ENCODE measurements at places on chromosomes 7 and 10.

DNA sequence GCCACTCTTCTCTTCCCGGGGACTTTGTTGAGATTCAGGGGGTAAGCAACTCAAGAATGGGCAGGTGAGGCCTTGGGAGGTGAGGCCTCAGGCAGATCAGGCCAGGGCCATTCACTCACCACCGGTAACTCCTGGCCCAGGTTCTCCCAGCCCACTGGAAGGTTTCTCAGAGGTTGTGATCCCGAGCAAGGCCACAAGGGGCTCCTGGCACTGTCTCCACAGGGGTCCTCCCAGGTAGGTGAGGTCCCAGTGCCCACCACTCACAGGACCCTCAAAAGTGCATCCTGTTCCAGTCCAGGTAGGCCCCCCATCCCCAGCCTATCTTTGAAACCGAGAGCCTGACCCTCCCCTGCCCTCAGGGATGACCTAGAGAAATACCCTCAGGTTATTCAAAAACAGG is 236.1 kb downstream of the BUB3 start:
- DNase-seq: no peak

- no peak for DNase-seq
These were observed 268.0 kb upstream of the CHRM2 start for GRCh38 chr7:136600475-136600874.

- no peak for DNase-seq
These were observed 43.4 kb upstream of the LYZL1 start for GRCh38 chr10:29245476-29245875.

- DNase-seq: no peak
These were observed 44.0 kb upstream of the HPSE2 start for GRCh38 chr10:99279626-99280111.

GRCh38 chr7:43612128-43612527 is 29.2 kb downstream of the STK17A start:
- DNase-seq: no peak

DNA sequence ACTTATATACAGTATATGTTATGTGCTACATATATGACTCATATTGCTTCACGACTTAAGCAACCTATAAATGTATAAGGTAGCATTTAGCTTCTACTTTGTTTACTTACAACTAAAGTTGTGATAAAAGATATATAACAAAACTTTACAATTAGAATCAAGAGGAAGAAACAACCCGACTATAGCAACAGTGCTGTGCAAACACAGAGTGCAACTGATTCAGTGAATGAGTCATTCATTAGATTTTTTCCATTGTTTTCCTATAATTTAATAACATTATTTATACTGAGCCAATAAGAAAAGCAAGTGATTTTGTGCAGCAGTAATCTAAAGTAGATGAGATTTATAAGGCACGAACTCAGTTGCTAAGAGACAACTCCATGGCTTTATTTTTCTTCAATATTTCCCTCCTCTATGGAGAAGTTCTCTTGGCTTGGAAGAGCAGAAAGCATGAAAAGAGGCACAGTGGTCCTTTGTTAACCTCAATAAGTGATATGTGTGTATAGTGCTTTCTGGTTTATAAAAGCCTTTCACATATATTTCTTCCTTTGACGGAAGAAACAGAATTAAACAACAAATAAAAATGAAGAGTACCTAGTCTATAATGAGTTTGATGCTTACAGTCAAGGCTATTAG is 19.8 kb downstream of the CEP41 start:
- no peak for DNase-seq

DNA sequence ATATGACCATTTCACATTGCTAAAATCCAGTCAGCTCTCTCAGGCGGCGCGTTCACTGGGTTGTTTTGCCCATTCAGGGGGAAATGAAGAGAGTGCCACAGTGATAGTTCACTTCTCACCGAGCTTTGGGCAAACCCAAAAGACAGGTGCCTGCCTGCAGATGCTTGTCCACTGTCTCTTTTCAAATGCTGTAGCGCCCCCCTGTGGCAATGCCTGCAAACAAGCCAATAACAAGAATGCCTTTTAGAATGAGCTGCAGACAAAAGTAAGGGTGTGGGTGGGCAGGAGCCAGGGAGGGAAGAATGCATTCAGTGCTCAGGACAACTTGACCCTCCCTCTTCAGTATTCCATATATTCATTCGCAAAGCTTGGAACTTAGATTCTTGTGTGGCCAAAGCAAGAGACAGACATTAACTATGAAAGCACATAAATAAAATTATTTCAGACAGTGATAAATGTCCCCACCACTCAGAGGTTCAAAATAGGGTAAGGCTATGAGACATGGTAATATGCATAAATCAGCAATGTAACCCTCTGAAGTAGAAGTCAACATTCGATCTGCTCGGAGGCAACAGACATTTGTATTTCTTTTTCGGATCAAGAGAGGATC is 86.9 kb downstream of the JAZF1 start:
- DNase-seq: peak; percentile 57

GRCh38 chr10:124221356-124222317 is 128.2 kb upstream of the CHST15 start:
- DNase-seq: no peak

GRCh38 chr10:11339013-11339412 is 272.4 kb downstream of the USP6NL start:
- DNase-seq: no peak

DNA sequence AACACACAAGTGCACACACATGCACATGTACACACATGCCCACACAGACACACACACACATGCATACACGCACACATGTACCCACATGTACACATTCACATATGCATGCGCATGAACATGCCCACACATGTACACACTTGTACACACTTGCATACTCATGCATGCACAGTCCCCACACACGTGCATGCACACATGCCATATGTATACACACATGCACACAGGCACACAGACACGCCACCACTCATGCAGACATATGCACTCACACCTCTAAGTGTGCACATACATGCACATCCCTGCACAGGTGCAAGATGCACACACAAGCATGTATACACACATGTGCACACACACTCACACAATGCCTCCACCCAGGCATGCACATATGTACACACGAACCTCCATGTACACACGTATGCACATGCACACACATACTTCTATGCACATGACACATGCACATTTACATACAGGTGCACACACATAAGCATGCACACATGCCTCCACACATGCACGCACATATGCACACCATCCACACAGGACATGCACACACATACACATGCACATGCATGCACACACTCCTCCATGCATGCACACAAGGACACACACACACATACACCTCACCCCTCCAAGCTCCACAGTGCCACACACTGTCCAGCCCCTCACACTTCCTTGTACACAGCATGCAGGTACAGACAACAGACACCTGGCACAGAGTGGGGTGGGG is 45.8 kb downstream of the YKT6 start:
- DNase-seq: no peak

DNA sequence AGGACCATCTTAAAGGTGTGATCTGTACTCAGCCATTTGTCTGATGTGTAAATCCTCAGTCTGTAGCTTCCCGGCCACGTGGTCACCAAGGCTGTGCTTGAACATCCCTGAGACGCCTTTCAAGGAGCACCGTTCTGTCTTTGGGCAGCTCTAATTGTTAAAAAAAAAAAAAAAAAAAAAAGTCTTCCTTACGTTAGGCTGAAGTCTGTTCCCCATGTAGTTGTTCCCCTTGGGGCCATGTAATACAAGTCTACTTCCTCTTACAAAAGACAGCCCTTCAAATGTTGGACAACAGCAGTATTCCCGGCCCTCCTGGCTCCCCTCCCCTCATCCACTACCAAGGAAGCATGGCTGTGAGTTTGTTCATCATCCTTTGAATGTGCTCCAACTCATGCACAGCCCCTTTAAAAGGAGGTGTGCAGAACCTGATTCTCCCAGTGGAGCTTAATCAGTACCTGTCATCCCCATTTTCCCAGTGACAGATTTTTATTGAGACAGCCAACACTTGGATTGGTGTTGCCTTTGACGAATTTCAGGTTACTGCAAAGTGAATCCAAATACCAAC is 392.2 kb upstream of the GALNT17 start:
- DNase-seq: no peak

DNA sequence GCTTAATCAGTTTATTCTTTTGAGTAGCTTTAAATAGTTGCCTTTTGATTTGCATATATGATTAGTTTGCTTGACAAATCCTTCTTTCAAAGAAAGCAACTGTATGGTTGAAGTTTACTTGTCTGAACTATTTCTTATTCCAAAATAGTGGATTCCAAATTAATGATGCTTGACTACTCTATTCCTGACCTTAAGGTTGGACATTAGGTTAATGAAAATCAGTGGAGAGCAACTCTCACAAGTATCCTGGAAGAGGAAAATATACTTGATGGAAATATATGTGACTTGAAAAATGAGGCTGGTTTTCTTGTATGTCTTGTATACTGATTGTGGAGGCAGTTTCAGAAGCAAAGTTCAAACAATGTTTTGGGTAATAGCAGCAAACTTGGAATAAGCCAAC is 369.2 kb upstream of the PODXL start:
- DNase-seq: no peak

DNA sequence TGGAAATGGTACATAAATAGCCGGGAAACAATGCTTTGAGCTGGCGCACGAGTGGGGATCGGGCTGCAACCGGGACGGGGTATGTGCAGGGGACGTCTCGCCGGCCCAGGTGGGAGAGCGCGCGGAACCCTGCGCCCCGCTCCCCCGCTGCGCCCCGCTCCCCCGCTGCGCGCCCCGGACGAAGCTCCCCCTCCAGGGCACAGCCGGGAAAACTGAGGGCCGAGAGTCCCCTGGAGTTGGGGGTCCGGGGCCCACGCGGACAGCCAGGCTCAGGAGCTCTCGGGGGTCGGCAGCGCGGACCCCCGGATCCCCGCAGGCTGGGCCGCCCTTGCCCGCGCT is 514 bp downstream of the RADIL start:
- no peak for DNase-seq

DNA sequence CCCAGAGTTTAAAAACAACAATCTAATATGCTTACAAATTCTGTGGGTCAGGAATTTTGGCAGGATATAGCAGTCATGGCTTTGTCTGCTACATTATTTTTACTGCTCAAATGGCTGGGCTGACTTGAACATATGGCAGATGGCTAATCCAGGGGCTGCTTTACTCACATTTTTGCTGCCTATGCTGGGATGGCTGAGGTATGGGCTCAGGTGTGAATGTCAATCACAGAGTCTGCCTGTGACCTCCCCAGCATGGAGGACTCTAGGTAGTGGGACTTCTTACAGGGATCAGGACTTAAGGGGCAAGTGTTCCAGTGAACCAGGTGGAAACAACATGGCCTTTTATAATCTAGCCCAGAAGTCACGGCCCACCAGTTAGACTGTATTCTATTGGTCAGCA is 4.4 kb upstream of the FKBP9 start:
- no peak for DNase-seq

DNA sequence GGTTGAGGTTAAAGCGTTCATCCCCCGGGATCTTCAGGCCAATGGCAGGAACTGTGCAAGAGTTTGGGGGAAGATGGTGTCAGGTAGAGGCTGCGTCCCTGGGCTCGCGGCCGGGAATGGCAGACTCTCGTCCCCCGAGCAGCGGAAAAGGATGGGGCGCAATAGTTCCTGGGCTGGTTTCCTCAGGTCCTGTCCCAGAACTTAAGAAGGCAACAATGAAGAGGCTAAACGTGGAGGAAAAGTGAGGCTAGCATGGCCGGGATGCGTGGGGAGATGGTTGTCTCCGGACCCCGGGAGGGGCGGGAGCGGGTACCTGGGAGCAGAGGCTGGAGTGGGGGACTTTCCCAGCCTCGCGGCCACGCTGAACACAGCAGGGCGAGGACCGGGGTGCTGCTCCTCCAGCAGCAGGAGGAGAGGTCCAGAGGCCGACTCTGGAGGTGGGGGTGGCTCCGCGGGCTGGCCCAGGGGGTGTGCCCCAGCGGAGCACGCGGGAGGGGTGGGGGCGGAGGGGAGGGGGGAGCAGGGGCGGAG is 882 bp downstream of the IRF5 start:
- no peak for DNase-seq

DNA sequence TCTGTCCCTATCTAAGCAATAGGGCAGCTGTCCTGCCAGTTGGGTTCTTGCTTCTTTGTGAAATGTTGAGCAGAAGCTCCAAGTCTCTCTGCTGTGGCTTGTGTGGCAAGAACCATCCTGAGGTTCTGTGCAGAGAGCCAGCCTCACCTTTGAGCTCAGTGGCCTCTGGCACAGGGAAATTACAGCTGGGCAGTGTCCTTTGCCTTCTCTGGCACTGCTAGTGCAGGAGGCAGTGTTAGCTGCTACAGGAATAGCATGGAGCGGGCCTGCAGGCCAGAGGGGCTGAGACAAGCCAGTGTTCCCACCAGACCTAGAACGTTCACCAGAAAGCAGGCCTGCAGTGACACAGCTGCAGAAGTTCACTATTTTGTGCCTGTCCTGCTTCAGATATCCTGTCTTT is 1.8 kb downstream of the PRXL2A start:
- DNase-seq: no peak

DNA sequence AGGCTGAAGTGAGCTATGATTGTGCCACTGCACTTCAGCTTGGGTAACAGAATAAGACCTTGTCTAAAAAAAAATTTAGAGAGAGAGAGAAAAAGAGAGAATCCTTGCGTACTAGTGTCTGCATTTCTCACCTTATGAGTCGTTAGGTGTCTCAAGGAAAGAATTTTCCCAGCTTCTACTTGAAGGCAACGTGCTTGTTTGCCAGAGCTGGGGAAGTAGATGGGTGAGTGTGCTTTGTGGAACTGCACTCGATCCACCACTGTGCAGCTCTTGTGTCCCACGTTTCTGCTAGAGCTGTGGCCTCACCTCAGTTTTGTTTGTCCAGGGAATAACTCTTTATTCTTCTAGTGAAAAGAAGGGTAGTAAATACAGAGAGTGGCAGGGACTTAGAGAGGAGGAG is 38.9 kb downstream of the HDAC9 start:
- DNase-seq: no peak

- DNase-seq: no peak
These were observed 571 bp downstream of the KDM7A start for GRCh38 chr7:140176122-140176701.

GRCh38 chr7:87886875-87887274 is 10.6 kb downstream of the DBF4 start:
- DNase-seq: no peak

DNA sequence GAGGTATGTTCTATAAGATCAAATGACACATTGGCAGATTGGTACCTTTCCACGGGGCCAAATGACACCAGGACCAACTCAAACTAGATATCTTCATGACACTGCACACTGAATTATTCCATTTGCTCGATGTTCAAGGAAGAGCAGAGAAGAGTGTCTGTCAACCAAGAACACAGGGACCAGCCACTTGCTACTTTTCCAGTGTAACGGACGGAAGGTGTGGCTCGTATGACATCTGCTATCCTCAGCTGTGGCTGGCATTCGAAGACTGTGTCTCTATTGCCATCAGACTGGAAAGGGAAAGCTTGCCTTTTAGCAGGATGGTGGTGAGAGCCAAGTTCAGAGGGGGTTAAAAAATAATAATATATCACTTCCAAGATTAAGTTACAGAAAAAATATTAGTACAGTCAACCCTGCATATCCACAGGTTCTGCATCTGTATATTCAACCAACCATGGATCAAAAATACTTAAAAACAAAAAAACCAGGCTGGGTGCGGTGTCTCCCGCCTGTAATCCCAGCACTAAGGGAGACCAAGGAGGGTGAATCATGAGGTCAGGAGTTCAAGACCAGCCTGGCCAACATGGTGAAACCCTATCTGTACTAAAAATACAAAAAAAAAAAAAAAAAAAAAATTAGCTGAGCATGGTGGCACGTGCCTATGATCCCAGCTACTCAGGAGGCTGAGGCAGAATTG is 237.1 kb downstream of the PRPF18 start:
- no peak for DNase-seq

- no peak for DNase-seq
These were observed 74.2 kb downstream of the RAB18 start for GRCh38 chr10:27578316-27578715.

Measured in CD4-positive, alpha-beta T cell treated with Interleukin-15 for 1 hour (primary cell).